Left kidney (tissue), 8 donors: ENCODE measurements at places on chromosomes 5 and 9. TPM values are rescaled to one million over a fixed set of nuclear protein-coding genes. Genes with fewer than 3 reads are reported as not detected.

GRCh38 chr5:21806943-21807342 lies 1046.2 kb downstream of the CDH12 start:
- DNase-seq: no peak

DNA sequence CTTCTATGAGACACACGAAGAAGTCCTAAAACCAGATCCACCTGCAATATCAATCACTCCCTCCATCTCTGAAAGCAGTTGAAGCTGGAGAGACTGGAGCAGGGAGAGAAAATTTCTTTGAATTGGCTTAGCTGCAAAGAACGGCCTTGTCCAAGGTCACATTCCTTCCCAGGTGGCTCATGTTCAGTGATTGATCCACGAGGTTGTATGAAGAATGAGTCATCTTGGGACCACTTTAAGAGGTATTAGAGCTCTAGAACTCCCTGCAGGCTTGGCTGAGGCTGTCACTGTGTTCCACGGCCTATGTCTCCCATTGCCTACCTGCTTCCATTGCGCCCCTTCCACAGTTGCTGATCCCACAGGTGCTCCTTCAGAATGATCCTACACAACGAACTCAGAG lies 68.2 kb downstream of the HMHB1 start:
- DNase-seq: no peak

GRCh38 chr5:146344155-146345118 lies 5.8 kb downstream of the POU4F3 start:
- no peak for DNase-seq

DNA sequence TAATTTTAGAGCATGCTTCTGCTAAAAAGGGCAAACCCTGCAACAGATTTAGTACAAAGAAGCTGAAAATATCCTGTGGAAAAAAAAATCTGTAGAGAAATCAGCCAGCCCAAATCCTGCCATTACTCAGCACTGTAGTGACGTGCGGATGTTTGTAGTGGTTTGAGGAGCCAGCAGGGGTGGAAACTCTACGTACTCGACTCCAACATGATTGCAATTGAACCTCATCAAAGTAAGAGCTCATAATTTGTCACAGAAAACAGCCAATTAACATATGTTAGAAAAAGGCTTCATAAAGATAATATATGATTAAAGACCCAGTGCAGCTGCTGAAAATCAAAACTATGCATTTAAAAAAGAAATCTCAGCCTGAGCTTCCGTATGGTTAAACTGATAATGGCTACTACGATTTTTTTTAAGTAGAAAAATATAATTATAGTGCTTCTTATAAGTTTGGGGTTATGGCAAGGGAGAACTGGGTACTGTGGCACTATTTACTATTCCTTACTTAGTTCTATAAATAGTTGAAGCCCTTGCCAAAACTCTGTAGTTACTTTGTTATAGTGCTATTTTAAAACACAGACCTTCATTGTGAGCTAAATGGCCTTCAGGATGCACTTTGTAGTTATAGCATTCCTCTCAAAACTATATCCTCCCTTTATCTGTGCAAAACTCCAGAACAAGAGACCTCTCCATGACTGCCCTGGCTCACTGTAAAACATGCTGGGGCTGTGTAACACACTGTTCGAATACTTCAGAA lies 49.4 kb downstream of the MEF2C start:
- DNase-seq: peak; percentile 30

DNA sequence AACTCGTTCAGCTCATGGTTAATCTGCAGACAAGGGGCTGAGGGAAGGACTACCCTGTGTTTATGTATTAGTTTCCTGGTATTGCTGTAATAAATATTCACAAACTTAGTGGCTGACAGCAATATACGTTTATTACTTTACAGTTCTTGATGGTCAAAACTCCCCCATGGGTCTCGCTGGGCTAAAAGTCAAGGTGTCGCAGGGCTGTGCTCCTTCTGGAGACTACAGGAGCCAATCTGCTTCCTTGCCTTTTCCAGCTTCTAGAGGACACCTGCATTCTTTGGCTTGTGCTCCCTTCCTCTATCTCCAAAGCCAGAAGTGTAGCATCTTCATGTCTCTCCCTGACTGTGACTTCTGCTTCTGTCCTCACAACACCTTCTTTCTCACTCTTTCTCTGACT lies 653.8 kb upstream of the RIOK2 start:
- DNase-seq: no peak

- DNase-seq: no peak
Measured at GRCh38 chr9:123478160-123478559, 122.2 kb downstream of the CRB2 start.

GRCh38 chr9:125620216-125620615 lies 86.8 kb downstream of the MAPKAP1 start:
- DNase-seq: no peak

GRCh38 chr9:124216474-124217176 lies 41.1 kb upstream of the NEK6 start:
- DNase-seq: no peak

DNA sequence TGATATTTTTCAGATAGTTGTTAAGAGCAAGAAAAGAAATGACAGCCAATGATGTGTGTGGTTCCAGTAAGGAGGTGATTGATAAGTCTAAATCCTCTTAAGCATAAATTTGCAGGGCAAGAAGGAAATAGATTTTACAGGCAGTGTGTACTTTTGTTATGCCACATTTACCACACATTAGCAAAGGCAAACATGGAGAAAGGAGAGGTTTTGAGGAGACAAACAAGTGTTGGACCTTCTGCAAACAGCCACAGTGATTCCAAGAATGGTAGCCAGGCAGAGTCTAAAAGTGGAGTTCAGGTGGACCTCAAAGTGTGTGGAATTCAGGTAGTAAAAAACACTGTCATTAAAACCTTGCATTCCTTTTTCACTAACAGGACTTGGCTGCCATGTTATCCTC lies 295.9 kb upstream of the ITGA1 start:
- no peak for DNase-seq

DNA sequence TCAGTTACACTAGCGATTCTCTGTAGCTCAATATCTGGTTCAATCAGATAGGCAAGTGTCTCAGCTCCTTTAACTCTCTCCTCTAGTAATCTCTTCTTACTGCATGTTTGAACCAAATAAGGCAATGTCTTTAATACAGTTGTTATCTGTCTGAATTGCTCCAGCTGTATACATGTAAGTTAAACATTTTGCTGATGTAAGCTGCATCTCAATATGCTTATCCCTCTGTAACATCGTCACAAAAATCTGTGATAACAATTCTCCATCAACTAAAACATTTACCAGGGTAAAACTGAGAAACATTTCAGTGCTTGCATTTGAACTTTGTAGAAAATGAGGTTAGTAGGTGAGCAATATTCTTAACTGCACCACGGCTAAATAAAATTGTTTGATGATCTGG lies 29.6 kb upstream of the IGFBPL1 start:
- no peak for DNase-seq

GRCh38 chr5:11166923-11167322 lies 405.9 kb upstream of the DAP start:
- DNase-seq: no peak

The CDH9 gene
- 21.8 TPM for polyA plus RNA-seq

The PCDHB7 gene
- polyA plus RNA-seq: 4.5 TPM

The PCDHAC2 gene
- polyA plus RNA-seq: 0.93 TPM

The THOC3 gene
- 131 TPM for polyA plus RNA-seq

The PDZD2 gene
- 22.1 TPM for polyA plus RNA-seq
